CD4-positive, alpha-beta T cell treated with Interleukin-6 for 4 hours (primary cell): ENCODE measurements at places on chromosomes 2 and 18.

DNA sequence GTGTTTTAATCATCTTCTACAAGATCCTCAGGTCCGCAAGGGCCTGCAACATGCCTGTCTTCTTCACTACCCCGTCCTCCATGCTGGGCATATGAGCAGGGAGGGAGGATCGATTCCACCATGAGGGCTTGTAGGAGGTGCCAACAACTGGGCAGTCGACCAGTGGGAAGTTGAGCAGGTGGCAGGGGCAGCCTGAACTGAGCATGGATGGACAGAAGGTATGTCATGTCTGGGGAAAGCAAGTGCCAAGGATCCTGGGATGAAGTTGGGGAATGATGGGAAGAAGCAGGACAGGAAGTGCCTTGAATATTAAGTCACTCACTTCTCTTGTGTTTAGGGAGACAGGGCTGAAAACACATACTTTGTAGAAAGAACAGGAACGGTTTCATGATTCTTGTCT, 44.7 kb downstream of the CTIF start:
- DNase-seq = no peak

GRCh38 chr2:37583402-37583801, 88.0 kb downstream of the CDC42EP3 start:
- DNase-seq = no peak

- peak; percentile 53 for DNase-seq
Observed at GRCh38 chr18:77133835-77134496, 1.4 kb upstream of the MBP start.

- DNase-seq = no peak
Observed at GRCh38 chr2:56613254-56613653, 429.5 kb downstream of the CCDC85A start.

DNA sequence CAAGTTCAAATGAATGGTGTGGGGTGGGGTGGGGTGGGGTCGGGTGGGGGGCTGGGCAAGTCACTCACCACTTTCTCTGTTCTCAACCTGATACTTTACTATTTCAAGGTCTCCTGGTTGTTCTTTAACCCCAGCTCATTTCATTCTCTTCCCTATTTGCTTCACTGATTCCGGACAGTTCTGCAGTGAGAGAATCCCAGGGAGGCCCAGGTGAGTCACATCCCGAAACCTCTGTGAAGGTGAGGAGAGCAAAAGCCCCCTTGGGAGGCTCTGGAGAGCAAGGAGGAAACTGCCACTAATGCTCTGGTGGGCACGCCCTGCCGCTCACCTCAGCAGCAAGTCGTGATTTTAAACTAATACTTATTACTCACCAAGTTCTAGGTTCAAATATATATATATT, 8.9 kb downstream of the EDAR start:
- DNase-seq = no peak

- DNase-seq = no peak
Observed at GRCh38 chr18:62536005-62536404, 13.2 kb downstream of the ZCCHC2 start.

DNA sequence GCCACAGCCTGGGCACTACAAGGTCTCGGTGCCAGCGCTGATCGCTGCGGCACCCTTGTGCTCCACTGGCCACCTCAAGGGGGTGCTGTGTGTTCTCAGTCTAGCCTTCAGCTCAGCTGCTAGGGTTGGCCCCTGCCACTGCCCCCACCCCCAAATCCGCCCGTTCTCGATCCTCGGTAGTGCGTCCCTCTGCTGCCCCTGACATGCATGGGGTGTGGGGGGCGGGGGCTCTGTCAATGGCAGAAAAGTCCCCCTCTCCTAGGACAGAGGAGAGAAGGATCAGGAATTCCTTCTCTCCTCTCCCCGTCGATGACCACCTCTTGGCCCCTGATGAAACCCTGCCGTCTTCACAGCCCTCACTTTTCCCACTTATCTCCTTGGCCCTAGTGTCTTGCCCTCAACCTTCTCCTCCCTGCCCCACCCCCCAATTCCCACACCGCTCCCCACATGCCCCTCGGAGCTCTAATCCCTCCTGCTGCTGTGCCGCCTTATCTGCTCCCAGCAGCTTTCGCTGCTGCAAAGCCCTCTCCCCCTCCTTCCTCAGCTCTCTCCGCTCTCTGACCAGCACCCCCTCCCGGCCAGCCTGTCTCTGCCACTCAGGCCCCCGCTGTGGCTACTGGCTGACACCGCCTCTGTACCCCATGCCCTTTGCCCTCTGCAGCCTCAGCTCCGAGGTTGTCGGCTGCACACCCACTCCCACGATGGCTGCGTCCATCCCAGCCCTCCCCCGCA, 4.3 kb upstream of the ASIC4 start:
- peak; percentile 60 for DNase-seq

DNA sequence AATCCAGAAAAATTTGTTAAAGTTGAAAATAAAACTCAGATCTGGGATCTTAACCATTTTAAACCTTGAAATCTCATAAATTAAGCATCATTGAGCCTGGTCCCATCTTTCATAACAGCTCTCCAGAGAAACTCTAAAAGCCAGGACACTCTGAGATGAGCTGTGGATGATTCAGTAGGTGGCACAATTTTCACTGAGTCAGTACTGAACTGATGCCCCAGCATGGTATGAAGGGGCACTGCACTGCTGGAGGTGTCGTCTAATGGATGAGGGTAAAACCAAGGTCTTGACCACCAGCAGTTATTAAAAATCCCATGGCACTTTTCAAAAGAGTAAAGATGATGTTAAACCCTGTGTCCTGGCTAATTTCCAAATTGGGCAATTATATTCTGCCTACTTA, 170.6 kb downstream of the FIGN start:
- no peak for DNase-seq

DNA sequence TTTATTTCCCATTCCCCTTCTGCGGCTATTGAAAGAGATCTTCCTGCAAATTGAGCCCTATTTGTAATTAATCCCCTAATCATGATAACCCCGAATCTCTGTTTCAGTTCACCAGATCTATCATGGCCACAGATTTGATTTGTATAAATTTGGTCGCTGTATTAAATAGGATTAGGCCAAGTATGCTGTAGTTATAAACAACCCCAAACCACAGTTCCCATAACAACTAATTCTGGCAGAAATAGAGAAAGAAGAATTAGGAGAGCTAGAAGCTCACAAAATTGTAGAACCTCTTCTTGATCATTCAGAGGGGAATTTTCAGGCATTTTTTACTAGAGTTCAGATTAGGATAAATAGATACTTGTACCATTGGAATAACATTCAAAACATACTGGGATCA, 433.7 kb upstream of the TNP1 start:
- no peak for DNase-seq

DNA sequence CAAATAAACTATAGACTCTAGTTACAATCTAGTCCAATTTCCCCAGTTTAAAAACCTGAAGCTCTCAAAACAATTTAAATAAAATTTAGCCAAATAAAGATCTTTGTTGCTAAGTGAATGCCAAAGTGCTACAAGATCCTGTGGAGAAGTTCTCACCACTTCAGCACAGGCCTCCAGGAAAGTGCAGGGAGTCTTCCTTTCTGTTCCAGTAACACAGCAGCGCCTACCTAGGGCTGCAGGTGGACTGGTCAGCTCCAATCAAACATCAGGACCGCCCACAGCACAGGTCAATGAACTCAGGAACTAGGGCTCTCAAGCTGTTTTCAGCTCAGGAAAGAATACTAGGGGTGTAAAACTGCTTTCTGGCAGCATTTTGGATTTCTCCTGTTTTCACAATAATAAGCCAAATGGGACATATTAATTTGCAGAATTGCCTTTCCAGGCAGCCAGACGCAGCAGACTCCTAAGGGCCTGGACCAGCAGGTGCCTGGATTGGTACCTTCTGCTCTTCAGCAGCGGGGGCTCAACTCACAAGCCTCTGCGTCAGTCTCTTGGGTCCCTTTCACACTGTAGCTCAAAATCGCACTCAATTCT, 1.5 kb downstream of the FAM110C start:
- DNase-seq = no peak

GRCh38 chr2:11543337-11544216, 9.7 kb downstream of the GREB1 start:
- DNase-seq = no peak

GRCh38 chr18:2992995-2993877, 19.7 kb downstream of the LPIN2 start:
- DNase-seq = no peak

DNA sequence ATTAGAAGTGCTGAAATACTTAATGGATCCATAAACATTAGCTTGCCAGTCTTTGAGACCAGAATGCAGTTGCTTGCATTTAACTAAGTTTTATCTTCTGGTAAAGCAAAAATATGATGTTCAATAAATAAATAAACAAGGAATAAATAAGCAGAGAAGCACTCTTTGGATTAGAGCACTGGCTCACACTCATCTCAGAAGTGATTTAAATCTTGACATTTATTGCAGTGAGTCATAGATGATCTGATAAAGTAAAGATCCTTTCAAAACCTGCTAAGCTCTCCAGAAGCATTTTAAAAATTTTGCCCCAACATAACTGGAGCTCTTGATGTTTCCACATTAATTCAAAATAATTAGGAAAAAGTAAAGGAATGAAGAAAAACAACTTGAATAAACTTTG, 66.8 kb downstream of the KYNU start:
- no peak for DNase-seq

DNA sequence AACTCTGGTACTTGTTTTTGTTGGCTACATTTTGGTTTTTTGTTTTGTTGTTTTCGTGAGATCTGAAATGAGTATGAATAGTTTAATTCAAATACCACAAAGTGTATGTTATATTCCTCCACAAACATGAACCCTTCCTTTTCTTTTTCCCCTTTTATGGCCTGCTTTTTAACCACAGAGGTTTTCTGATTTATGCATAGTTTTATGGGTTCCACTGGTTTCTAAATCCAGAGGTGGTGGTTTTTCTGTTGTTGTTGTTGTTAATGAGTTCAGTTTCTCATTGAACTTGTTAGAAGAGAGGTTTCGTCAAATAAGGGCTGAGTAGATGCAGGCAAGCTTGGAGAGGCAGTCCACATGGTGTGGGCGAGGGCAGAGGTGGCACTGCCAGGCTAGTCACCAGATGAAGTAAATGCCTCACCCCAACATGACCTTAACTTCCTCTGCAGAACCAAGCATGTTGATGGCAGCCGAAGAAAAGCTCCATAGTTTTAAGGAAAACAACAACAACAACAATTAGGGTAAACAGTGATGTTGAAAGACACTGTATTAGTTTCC, 72.5 kb downstream of the RIF1 start:
- DNase-seq = no peak

GRCh38 chr2:46144133-46144800, 152.9 kb upstream of the EPAS1 start:
- DNase-seq = no peak

DNA sequence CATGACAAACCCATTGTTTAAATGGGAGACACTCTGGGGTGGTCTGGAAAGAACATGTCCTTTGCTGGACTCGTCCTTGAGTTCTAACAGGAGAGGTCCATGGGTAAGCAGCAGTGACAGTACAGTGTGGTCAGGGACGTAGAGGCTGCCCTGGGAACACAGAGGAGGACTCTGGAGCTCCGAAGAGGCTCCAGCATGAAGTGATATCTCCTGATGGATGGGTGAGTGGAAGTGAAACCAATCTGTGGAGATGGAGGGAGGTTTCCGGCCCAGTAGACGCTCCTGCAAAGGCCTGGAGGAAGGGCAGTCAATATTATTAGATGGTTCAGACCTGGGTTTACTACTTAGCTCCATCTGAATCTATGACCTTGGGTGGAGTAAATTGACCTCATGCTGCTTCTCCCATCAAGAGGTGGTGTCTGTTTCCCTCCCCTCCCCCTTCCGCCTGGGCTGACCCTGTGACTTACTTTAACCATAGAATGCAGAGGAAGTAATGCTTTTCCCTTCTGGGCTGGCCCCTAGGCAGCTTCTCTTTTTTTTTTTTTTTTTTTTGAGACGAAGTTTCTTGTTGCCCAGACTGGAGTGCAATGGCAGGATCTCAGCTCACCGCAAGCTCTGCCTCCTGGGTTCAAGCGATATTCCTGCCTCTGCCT, 2.3 kb upstream of the TFCP2L1 start:
- no peak for DNase-seq

GRCh38 chr2:63695583-63695982, 106.8 kb downstream of the MDH1 start:
- DNase-seq = no peak

DNA sequence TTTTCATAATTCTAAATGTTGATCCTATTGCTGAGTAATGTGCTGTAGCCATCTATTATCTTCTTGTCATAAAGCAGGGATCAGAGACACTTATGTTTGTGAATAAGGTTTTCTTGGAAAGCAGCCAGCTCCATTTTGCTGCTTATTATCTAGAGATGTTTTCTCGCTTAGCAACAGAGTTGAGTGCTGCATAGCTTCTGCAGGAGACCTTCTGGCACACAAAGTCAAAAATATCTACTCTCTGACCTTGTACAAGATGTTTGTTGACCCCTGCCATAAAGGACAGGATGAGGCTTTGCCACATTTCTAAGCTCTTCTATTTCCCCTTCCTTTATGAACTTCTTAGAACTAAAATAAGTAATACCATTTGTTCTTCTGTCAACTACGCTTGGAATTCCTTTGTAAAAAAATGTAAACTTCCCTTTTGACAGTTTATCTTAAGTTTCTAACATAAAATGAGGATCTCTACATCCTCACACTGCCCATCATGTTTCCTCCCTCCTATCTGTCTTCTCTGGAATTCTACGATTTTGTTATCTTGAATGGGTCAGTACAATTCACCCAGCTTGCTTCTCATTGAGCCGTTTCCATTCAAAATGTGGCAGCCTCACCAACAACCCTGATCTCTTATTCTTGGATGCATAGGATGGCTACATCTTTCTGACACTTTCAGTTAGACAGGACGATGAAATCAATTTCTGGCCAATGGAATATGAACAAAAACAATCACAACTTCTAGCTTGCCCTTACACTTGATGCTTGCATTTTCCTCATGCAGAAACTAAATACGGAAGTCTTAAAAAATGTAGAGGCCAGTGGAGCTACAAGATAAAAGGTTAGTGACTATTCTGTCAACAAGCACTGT, 1377.0 kb downstream of the SUCLG1 start:
- DNase-seq = no peak

DNA sequence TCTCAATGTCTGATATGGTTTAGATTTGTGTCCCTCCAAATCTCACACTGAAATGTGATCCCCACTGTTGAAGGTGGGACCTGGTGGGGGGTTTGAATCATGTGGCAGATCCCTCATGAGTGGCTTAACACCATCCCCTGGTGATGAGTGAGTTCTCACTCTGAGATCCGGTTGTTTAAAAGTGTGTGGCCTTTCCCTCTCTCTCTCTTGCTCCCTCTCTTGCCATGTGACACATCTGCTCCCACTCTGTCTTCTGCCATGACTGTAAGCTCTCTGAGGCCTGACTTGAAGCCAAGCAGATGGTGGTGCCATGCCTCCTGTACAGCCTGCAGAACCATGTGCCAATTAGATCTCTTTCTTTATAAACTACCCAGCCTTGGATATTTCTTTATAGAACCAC, 108.8 kb downstream of the RBMS1 start:
- DNase-seq = no peak

DNA sequence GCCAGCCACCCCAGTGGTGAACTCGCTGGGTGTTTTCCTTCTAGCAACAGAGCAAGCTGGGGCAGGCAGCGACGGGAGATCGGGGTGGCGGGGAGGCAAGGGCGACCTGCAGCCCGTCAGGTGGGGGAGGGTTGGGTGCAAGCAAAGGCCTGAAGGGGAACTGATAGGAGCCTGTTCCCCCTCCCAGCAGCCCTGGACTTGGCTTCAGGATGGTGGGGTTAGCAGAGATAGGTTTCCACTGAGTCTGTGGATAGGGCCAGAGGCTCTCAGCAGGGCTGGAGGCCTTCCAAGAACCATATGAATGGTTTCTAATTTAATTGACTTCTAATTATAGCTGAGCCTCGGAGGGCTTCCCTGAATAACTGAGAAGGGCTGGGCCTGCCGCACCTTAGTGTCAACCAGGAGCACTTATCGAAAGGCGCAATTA, 55.3 kb downstream of the EDAR start:
- no peak for DNase-seq

- DNase-seq = no peak
Observed at GRCh38 chr2:232831496-232831895, 38.6 kb upstream of the SNORC start.
